ENCODE measurements at places on chromosomes 11 and 22. TPM values are rescaled to one million over a fixed set of nuclear protein-coding genes. Genes with fewer than 3 reads are reported as not detected.

Gene MMP11
- 0.32 TPM for total RNA-seq

Gene FAT3
- total RNA-seq: not detected

Gene DGAT2
- 1.4 TPM for total RNA-seq

Gene DDI1
- not detected for total RNA-seq

Gene CPT1B
- total RNA-seq: 51.4 TPM

Gene LIF
- 105 TPM for total RNA-seq

Gene MOGAT2
- not detected for total RNA-seq

Gene CARD10
- not detected for total RNA-seq

GRCh38 chr11:95585069-95585751 lies 204.4 kb downstream of the FAM76B start:
- H3K27me3 ChIP-seq: no peaks in the 10 kb centered on the region
- H3K36me3 ChIP-seq: peaks cover 1% of the 10 kb centered on the region
- peaks cover 17% of the 10 kb centered on the region for H3K4me1 ChIP-seq
- no peak for DNase-seq

GRCh38 chr22:36768616-36769015 lies 7.3 kb downstream of the IFT27 start:
- no peak for DNase-seq
- H3K36me3 ChIP-seq: no peaks in the 10 kb centered on the region
- H3K27ac ChIP-seq: no peak overlapping the region
- no peaks in the 10 kb centered on the region for H3K27me3 ChIP-seq
- no peaks in the 10 kb centered on the region for H3K4me1 ChIP-seq

DNA sequence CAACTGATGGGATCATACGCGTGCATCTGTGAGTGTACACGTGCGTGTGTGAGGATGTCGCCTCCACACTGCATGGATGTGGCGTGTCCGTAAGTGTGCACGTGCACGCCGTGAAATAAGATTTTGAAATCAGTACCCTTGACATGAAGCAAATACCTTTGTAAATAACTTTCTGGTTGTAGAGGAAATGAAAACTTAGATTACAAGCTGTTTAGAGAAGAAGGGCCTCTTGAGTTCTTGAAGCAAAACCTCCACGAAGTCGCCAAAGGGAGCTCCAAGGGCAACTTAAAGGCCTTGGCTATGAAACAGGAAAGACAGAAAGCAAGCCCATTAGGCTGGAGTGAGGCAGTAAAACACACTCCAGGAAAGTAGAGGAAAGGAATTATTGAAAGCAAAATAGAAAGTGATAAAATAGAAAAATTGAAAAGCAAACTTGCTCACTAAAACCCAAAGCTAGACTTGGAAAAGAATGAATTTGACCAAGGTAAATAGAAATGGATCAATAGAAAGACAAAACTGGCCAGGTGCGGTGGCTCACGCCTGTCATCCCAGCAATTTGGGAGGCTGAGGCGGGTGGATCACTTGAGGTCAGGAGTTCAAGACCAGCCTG lies 29.7 kb upstream of the TOLLIP start:
- H3K4me1 ChIP-seq: peaks cover 15% of the 10 kb centered on the region
- no peak for DNase-seq
- H3K27me3 ChIP-seq: peaks cover 3% of the 10 kb centered on the region
- no peak overlapping the region for H3K4me3 ChIP-seq
- peaks cover 2% of the 10 kb centered on the region for H3K36me3 ChIP-seq
- no peak overlapping the region for H3K27ac ChIP-seq

DNA sequence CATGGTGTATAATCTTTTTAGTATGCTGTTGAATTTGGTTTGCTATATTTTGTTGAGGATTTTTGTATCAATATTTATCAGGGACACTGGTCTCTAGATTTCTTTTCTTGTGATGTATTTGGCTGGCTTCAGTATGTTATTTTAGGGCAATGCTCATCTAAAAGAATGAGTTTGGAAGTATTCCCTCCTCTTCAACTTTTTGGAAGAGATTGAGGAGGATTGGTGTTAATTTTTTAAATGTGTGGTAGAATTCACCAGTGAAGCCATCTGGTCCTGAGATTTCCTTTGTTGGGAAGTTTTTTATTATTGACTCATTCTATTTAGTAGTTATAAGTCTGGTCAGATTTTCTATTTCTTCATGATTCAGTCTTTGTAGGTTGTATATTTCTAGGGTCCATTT lies 22.1 kb upstream of the SPATA19 start:
- DNase-seq: no peak
- H3K27ac ChIP-seq: no peak overlapping the region
- no peak overlapping the region for H3K4me3 ChIP-seq
- no peaks in the 10 kb centered on the region for H3K4me1 ChIP-seq
- no peaks in the 10 kb centered on the region for H3K36me3 ChIP-seq

- no peaks in the 10 kb centered on the region for H3K36me3 ChIP-seq
- H3K27me3 ChIP-seq: no peaks in the 10 kb centered on the region
- H3K4me1 ChIP-seq: no peaks in the 10 kb centered on the region
- no peak for DNase-seq
- H3K27ac ChIP-seq: no peak overlapping the region
Measured at GRCh38 chr11:20688761-20689160, 19.4 kb downstream of the NELL1 start.

GRCh38 chr11:126704096-126704495 lies 296.5 kb downstream of the KIRREL3 start:
- no peaks in the 10 kb centered on the region for H3K36me3 ChIP-seq
- no peak overlapping the region for H3K4me3 ChIP-seq
- no peak for DNase-seq
- H3K27me3 ChIP-seq: peaks cover 6% of the 10 kb centered on the region
- H3K4me1 ChIP-seq: no peaks in the 10 kb centered on the region

DNA sequence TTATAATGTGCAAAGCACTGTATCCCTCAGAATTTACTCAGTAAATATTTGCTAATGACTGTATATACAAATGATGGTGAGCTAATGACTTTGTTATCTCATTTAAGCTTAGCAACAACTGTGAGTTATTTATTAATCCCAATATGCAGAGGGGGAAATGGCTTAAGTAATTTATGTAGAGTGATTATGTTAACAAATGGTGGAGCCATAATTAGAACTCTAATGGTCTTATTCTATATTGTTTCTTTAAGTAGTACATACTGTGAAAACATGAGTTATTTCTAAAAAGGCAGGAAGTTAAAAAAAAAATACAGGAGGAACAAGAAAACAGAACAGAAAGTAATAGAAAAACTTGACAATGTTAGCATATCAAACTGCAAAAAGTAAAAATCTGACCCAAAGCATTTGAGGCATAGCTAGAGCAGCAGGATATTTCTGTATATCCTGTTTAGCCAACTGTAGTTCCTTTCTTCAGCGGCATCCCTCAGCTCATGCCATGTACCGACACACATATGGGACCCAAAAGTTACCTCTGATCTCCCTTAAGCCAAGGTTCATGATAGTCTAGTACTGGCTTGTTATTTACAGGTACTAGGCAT lies 94.2 kb downstream of the FCHSD2 start:
- no peak overlapping the region for H3K27ac ChIP-seq
- H3K36me3 ChIP-seq: no peaks in the 10 kb centered on the region
- H3K4me3 ChIP-seq: no peak overlapping the region
- H3K27me3 ChIP-seq: no peaks in the 10 kb centered on the region
- peaks cover 16% of the 10 kb centered on the region for H3K4me1 ChIP-seq

DNA sequence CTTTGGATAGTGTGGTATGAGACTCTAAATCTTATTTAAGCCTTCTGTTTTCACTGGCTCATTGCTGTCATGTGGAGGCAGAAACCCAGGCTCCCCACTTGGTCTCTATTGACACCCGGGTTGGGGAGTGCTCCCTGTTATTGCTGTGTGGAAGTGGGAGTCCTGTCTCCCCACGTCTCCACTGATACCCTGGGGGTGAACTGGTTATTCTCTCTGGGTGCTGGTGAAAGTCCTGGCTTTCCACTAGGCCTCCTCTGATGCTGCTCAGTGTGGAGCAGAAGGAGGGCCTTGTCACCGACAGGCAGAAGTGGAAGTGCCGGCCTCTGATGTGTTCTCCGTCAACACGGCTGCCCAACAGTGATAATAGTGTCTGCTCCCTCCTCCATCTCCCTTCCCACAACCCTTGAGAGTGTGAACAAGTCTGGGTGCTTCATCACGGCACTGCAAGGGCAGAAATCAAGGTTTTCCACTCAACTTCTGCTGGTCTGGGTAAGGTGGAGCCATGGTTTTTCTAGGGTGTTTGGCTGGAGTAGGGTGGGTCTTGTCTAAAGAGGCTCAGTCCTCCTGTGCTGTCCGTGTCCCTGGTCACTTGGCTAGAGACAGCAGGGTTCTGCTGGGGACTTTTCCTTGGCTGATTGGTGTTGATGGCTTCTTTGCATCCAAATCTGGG lies 240.7 kb upstream of the B3GAT1 start:
- peaks cover 19% of the 10 kb centered on the region for H3K4me1 ChIP-seq
- DNase-seq: no peak
- no peak overlapping the region for H3K4me3 ChIP-seq
- H3K27ac ChIP-seq: no peak overlapping the region
- peaks cover 24% of the 10 kb centered on the region for H3K27me3 ChIP-seq
- H3K36me3 ChIP-seq: no peaks in the 10 kb centered on the region

DNA sequence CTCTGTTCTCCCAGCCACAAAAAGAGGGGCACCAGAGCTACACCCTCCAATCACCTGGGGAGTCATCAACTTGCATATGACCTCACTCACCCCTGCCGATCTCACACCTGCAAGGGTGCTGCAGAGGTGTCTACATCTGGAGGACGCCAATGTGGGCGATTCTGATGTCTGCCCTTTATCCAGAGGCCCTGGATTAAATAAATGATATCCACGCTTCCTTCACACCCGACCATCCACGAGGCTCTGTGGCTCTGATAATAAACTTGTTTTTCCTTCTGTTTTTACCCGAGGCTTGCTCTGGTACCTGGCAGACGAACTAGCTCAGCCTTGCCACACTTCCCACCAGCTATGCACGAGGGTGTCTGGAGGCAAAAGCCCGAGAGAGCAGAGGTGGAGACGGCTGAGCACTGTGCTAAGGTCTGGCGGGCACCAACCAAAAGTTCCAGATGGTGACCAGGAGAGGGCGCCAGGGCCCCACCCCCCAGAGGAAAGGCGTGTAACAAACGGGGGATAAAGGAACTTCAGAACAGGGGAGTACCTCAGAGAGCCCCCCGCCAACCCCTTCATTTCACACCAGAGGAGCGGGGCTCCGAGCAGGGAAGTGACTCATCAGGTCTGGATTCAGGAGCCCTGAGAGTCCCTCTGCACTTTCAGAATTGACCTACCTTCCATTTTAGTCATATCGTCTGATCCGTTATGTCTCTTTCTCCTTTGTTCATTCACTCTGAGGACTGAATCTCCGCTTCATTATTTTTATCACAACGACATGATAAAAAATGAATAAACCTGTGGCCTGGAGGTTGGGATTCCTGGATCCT lies 13.5 kb downstream of the SCN3B start:
- H3K36me3 ChIP-seq: no peaks in the 10 kb centered on the region
- no peak overlapping the region for H3K27ac ChIP-seq
- peaks cover 2% of the 10 kb centered on the region for H3K4me1 ChIP-seq
- peak; percentile 77 for DNase-seq

DNA sequence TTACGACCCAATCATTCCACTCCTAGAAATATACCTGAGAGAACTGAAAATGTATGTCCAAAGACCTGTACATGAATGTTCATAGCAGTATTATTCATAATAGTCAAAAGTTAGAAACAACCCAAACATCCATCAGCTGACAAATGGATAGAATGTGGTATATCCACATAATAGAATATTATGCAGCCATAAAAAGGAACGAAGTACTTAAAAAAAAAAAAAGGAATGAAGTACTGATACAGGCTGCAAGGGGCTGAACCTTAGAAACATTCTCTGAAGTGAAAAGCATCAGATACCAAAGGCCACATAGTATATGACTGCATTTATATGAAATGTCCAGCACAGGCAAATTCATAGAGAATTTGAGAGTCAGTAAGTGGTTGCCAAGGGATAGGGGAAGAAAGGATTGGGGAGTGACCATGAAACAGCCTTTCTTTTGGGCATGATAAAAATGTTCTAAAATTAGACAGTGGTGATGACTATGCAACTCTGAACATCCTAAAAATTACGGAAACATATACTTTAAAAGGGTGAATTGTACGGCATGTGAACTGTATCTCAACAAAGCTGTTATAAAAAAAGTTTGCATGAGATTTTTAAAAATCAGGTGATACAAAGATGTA lies 1.8 kb downstream of the TPST2 start:
- H3K36me3 ChIP-seq: no peaks in the 10 kb centered on the region
- DNase-seq: no peak
- H3K4me3 ChIP-seq: peak overlapping the region; percentile 77
- no peaks in the 10 kb centered on the region for H3K27me3 ChIP-seq
- H3K27ac ChIP-seq: no peak overlapping the region
- H3K4me1 ChIP-seq: peaks cover 44% of the 10 kb centered on the region

DNA sequence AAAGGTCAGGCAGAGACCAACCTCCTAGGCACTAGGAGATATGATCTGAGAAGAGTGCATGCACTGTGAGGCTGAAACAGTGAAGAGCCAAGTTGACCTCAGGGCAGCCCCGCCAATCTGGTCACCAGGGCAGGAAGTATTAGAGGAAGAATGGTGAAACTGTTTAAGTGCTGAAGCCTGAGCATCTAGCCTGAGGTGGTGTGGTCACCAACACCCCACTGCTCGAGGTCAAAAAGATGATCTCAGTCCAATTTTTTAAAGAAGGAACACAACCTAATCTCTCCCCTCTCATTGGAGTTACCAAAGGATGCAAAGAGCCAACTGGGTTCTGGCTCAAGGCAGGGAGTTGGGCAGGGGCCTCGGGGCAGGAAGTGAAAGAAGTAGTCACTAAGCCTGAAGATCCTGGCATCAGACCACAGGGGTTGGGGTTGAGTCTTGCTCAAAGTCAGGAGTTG lies 4.0 kb downstream of the APBB1 start:
- H3K27me3 ChIP-seq: no peaks in the 10 kb centered on the region
- peak; percentile 70 for DNase-seq
- H3K4me3 ChIP-seq: no peak overlapping the region
- H3K36me3 ChIP-seq: peaks cover 5% of the 10 kb centered on the region
- peaks cover 26% of the 10 kb centered on the region for H3K4me1 ChIP-seq

- no peaks in the 10 kb centered on the region for H3K27me3 ChIP-seq
- no peak overlapping the region for H3K4me3 ChIP-seq
- no peak overlapping the region for H3K27ac ChIP-seq
- no peak for DNase-seq
Measured at GRCh38 chr22:46113910-46114517, 36.3 kb upstream of the PPARA start.

- no peak for DNase-seq
- no peaks in the 10 kb centered on the region for H3K4me1 ChIP-seq
- no peak overlapping the region for H3K4me3 ChIP-seq
- no peaks in the 10 kb centered on the region for H3K36me3 ChIP-seq
Measured at GRCh38 chr11:86089659-86090058, 20.8 kb upstream of the PICALM start.

DNA sequence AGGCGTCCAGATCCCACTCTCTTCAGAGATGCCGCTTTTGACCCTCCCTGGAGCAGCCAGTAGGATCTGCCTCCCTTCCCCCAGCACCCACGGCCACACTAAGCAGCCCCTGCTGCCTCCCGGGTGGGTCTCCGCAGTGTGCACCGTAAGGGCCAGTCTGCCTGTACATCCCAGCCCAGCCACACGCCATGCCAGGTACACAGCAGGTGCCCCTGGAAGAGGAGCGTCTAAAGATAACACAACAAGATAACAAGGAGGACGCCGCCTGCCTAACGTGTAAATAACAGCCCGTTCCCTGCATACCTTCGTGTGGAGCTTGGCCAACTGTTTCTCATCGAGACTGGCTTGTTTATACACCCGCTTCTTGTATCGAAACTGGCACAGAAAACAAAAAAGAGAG lies 139.4 kb downstream of the SHANK2 start:
- no peak overlapping the region for H3K4me3 ChIP-seq
- peaks cover 16% of the 10 kb centered on the region for H3K27me3 ChIP-seq
- no peaks in the 10 kb centered on the region for H3K36me3 ChIP-seq
- DNase-seq: no peak
- H3K27ac ChIP-seq: no peak overlapping the region

- no peak for DNase-seq
- no peak overlapping the region for H3K4me3 ChIP-seq
- no peak overlapping the region for H3K27ac ChIP-seq
- peaks cover 3% of the 10 kb centered on the region for H3K36me3 ChIP-seq
- H3K4me1 ChIP-seq: peaks cover 3% of the 10 kb centered on the region
Measured at GRCh38 chr11:31620434-31620833, 110.9 kb downstream of the ELP4 start.
